ENCODE measurements at places on chromosomes 7 and 10.

GRCh38 chr10:12081879-12082557 lies 13.3 kb downstream of the DHTKD1 start:
- DNase-seq = no peak

DNA sequence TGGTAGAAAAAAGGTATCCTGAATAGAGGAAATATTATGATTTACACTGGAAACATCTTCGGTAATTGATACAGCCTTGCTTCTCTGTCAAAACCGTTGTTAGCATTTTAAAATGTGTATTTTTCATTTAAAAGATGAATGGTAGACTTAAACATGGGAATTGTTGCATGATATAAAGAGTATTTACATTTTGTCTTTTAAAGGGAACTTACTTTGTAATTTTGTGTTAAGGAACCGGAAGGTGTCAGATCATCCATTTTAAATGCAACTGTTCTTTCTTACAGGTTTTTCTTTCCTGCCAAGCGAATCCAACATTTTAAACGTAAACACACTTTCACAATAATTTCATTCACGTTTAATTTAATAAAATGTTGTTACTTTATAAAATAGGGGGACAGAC lies 1.8 kb upstream of the IGF2BP3 start:
- DNase-seq = no peak

GRCh38 chr10:78829565-78829964 lies 239.2 kb upstream of the ZMIZ1 start:
- DNase-seq = no peak

- no peak for DNase-seq
Measured at GRCh38 chr7:135959646-135960363, 17.4 kb downstream of the MTPN start.
